Right cardiac atrium (tissue), 5 donors: ENCODE measurements at places on chromosomes 2 and 18.
A peak's percentile ranks its signal among the peaks of the same experiment; 100 is the strongest.

DNA sequence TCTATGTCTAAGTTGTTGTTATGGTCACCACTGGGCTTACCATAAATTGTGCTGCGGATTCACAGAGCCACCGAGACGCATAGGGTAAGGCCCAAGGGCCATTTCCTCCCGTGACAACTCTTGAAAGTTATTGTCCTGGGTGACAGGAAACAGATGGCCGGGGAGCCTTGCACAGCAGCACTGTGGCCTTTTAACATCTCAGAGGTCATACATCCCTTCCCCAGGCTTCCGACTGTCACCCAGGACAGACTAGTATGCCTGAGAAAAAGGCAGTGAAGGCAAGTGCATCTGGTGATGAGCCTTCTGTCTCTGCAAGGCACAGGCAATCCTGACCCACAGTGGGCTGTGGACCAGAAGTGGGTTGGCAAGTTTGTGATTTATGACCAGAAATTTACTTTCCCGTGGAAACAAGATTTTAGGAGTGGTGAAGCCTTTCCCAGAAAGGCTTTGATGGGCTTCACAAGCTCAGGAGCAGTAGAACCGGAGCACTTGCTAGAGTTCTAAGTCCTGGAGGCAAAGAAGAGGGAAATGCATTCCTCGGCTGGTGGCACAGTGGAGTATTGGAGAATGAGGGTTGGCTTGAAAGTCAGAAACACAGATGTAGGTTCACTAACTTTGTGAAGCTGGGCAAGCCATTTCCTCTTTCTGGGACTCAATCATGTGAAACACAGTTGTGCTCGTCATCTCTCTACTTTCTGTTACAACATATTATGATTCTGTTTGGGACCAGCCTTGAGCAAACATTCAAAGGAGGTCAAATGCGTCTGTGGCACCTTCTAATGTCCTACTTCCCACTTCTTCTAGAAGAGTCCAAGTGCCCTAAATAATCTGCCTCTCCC lies 2.0 kb upstream of the CAPN14 start:
- no peak for DNase-seq

GRCh38 chr18:36543991-36544725 lies 246.6 kb downstream of the FHOD3 start:
- DNase-seq = no peak

GRCh38 chr2:192314800-192315481 lies 120.2 kb upstream of the TMEFF2 start:
- DNase-seq = peak; percentile 17

DNA sequence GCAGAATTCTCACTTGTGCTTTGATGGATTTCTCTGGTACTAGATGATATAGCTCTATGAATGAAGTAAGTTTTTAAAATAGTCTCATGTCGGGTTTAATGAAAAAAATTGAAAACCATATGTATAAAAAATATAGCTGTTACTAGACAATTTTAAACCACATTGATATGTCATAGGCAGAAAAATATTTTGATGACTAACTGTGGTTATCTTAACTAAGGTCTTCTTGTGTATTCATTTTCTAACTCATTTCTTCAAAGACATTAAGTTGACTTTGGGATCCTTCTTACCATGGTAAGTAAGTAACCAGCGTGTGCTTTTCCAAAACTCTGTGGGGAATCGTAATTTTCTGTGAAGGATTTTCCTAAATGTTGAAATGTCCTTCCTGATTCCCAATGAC lies 160.9 kb upstream of the COL3A1 start:
- no peak for DNase-seq

DNA sequence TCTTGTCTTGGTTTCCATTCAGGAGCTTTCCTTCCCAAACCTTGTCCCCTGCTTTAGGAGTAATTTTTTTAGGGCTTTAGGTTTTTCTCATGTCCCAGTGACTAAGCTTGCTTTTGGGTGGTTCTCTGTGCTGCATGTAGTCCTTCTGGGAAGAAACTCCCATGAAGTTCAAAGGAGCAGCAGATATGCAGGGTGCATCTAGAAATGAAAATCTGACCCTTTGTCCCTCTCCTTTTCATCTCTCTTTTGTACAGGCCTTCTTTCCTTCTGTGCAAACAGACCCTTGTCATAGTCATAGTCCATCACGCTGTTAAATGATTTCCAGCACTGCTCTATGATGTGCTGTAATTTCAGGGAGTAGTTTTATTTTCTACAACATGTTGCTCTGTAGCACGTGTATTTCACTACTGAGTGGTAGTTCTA lies 20.4 kb downstream of the FMNL2 start:
- DNase-seq = no peak

DNA sequence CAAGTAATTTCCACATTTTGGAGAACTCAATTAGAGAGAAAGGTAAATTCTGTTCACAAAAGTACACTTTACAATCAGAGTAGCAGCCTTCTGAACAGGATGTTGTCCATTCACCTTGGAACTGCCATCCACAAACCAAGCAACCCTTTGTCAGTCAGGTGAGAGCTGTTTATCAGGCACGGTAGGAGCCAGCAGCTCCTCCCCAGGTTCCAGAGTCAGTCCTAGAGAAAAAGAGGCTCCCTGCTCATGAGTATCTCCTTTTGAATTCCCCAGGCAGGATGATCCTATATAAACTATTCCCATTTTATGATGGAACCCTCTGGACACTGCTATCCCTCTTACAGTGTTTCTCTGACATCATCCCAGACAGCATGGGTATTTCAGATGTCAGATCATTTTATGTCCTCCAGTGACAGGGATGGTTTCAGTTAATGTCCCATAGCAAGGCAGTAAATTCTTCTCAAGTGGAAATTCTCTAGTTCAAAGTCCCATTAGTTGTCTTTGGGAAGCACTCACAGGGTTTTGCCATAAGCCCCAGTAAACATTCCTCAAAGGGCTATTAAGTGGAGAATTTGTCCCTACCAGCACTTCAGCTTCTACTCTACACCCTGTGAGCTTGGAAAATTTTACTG lies 34.5 kb upstream of the CSRNP3 start:
- DNase-seq = no peak

DNA sequence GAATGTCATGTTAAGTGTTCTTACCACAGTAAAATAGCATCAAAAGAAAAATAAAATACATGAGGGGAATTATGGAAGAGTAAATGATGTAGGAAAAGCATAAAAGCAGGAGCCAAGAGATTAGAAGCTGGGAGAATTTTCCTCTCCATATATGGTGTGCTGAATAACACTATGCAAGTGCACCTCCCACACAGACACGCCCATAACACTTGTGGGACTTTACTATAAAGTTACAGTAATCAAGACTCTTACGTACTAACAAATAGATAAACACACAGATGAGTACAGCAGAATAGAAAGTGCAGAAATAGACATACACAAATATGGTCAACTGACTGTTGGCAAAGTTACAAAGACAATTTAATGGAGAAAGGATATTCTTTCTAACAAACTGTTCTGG lies 16.0 kb upstream of the SPHKAP start:
- DNase-seq = no peak

DNA sequence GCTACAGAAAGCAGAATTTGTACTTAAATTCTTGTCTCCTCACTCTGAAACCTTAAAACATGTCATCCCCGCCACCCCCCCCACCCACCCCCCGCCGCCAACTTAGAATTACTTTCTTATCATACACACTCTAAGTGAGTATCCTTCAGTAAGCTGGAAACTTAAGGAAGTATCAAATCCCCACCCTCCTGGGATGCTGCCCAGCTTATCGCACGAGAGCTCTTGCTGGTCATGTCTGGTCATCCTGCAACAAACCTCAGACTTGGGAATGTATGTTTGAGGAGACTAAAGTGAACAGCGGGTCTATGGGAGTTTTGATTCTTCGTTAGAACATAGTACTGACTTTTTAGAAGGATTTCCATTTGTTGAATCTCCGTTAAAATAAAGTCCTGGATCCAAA lies 203.3 kb downstream of the PTGR3 start:
- no peak for DNase-seq

DNA sequence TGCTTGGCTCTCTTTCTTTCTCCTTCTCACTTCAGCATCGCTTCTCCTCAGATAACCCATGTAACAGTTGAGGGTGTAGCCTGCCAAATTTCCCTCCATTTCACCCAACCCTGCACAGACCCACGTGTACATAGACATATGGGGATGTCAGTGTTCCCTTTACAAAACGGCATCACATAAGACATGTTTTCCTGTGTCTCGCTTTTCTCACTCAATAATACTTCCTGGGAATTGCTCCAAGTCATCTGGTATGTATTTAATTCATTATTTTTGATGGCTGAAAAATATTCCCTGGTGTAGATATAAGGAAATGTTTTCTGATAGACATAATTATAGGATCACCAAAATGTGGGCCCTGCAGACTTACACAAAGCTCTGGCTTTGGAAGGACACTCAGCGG lies 176.8 kb downstream of the LOXHD1 start:
- no peak for DNase-seq

DNA sequence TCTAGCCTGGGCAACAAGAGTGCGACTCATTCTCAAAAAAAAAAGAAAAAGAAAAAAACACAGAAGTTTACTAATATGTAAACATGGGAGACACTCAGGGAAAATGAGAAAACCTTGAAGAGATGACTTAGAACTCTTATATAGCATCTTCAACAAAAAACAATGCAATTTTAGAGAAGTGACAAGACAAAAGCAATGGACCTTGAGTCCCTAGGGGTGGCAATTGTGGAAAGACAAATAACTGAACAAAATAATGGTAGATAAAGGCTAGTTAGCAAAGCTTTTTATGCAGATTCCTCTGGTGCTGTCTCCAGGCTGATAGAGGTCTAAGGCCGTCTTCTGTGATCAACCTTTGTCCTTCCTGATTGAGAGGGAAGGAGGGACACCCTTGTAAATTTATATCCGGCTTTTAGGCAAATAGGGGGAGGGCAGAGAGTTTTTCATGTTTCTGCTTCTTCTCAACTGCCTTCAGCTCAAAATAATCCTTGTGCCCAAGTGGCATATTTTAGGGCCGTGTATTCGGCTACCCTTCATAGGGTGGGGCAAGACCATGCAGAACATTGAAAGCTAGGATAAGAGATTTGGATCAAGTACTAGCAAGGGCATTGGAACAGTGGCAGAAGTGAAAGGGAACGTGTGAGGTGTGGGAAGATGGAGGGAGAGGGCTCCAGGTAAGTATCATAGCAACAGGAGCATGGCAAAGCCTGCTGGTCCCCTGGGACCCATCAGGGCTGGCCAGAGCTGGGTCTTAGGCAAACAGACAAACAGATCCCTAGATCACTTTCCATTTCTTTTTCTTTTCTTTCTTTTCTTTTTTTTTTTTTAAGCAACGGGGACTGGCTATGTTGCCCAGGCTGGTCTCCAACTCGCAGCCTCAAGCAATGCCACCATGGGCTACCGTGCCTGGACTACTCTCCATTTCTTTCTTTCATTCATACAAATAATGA lies 116.2 kb upstream of the STPG4 start:
- DNase-seq = no peak

DNA sequence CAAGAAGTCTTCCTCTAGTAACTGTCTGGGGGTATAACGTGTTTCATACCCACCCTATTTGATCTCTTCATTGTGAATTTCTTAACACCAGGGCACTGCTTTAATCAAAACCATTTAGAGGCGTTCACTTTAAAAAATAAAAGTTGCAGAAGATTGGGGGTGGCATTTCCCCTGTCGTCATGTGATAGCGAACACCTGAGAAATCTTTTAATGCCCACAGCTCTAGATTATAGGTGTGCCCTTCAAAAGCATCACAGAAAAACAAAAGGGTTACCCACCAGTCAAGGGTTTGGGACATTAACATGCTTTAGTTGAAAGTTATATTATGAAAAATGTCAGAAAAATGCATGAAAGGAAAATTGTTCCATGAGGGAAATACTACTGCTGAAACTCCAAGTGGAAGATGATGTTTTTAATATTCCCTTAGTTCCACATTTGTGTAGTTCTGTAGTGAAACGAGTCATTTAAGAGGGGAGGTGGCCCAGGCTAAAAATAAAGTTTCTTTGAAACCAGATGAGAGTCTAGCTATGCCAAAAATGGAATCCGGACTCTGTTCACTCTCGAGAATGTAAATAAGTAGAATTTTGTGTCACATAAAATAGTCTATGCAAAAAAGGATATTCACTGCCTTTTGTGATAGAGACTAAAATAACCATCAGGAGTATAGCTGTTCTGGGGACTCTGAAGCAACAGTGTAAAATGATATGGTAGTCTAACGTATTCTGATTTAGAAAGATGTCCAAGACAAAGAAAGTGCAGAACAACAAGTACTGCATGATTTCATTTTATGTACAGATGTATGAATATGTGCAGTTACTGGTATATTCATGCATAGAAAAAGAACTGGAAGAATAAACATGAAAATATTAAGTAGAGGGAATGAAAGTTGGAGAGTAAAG lies 95.3 kb downstream of the TMEM247 start:
- no peak for DNase-seq

- DNase-seq = no peak
Observed at GRCh38 chr2:161117506-161117905, 42.7 kb upstream of the TANK start.

GRCh38 chr2:14678761-14679160 lies 46.2 kb downstream of the LRATD1 start:
- DNase-seq = no peak

- DNase-seq = no peak
Observed at GRCh38 chr2:186992597-186992996, 143.6 kb upstream of the ZSWIM2 start.

DNA sequence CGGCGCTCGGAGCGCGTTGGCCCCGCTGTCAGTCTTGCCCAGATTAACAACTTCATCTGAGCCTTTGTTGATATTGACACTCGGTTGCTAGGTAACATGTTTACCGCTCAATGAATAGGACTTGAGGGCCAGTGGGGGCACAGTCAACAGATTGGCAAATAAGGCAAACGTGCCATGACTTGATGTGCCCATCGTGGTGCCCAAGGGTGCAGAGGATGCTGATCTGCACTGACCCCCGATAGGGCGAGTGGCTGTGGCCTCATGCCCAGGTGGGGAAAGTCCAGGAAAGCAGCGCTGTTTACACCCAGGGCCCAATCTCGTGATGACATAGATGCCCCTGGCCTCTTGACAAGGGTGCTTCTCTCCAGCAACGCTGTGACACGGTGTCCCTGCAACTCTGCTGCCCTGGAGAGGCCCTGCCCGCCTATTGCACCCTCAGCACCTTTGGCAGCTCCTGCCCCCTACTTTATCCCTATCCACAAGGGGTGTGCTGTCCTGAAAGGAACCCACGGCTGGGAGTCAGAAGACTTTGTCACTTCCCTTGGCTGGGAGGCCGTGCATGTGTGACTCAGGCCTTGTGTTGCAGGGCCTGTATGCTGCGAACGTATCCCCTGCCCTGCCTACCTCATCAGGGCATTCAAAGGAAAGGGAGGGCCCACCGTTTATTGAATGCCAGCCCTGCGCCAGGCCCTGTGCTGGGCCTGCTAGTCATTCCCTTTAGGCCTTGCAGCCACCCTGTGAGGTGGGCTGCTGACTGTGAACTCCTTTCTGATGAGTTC lies 158.0 kb downstream of the INHBB start:
- DNase-seq = peak; percentile 66

GRCh38 chr2:165793161-165793778 lies 777 bp downstream of the GALNT3 start:
- peak; percentile 40 for DNase-seq

DNA sequence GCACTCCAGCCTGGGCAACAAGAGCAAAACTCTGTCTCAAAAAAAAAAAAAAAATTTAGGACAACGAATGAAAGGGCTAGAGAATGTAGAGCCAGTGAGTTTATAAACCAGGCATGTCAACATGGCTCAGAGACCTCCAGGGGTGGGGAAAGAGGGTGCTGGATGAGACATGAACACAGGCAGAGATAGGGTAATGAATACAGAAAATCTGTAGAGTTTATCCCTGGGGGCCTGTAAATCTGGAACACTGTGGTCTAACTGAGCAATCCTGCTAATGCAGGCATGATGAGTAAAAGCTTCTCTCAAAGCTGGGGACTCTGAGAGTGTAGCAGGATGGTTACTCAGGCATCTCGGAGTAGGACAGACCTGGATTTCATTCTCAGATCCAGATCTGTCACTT lies 59.2 kb upstream of the IGFBP2 start:
- no peak for DNase-seq
